ENCODE measurements at places on chromosomes 4 and X.

GRCh38 chr4:87392183-87392582 is 1.2 kb upstream of the HSD17B11 start:
- DNase-seq, result no peak

GRCh38 chr4:101977076-101977475 is 186.5 kb downstream of the BANK1 start:
- no peak for DNase-seq

DNA sequence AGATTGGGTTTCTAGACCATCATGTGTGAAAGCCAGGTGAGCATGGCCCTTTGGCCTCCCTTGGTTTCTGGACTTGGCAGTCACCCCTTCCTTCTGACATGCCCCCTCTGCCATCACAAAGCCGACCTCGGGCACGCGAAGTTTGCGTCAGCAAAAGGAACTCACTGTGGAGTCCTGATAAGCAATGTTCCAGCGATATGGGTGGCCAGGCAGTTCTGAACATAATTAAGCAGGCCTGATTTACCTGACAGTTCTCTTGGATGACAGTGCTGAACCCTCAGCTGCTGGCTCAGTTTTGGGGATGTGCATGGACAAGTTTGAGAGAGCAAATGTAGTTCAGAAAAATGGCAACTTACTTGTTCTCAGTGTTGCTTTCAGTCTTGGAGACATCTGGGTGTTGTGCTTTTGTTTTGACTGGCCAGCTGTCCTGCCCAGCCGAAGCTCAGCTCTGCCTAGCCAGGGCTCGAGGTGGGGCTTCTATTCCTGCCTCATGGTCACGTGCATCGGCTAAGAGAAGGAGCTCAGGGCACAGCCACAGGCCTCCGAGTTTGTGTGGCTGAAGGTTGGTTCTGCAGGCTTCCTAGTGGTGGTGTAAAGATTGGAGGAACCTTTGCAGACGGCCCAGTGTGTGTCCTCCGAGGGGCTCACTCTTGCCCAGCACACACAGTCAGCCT is 78.3 kb downstream of the CLDN34 start:
- no peak for DNase-seq

GRCh38 chr4:101471201-101471600 is 123.9 kb upstream of the PPP3CA start:
- DNase-seq, result no peak

DNA sequence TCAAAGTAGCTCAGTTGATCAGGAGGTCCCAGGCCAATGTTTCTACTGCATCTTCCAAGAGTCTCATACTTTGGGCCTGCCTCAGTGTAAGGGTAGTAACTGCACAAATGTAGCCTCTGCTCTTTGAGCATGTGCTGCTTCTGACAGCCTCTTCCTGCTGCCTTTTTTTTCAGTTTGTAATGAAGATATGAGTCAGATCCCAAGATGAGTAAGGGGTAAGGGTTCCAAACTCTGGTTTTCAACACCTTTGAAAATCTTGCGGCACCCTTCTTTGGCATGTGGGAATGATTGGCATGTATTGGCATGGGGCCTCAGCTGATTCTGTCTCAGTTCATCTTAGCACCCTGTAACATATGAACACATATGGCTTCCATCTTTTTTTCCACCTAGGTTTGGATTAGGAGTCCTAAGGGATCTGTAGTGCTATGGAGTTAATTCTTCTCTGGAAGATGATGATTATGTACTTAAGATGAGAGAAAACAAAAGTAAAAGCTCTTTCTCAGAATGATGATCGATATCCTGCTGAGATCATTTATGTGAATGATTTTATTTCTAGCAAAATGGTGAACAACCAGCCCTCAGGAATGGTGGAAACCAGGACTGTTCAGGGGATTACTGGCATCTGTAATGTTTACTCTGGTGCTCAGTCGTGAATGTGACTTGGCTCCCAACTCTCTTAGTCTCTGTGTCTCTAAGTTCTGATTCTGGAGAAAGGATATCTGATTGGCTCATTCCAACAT is 118.7 kb upstream of the PRPS2 start:
- DNase-seq, result no peak

DNA sequence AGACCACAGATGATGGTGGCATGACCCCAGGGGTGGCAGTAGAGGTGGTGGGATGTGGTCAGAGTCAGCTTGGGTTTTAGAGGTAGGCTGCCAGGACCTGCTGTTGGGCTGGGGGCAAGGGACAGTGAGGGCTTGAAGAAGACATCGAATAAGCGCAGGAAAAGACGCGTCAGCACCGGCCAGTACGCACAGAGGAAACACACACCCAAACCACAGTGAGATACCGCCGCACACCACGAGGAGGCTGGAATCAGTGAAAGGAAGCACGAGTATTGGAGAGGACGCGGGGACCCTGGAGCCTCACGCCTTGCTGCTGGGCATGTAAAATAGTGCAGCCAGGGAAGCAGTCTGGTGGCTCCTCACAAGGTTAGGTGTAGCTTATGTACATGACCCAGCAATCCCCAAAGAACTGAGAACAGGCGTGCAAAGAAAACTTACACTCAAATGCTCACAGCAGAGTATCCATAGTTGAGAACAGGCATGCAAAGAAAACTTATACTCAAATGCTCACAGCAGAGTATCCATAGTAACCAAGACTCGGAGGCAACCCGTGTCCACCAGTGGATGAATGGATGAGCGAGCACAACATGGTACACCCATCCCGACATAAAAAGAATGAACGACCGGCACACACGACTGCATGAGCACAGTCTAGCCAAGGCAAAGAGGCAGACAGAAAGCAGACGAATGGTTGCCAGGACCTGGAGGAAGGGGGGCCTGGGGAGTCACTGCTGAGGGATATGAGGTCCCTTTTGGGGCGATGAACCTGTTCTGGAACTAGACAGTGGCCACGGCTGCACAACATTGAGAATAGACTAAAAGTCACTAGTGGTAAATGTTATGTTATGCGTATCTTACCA is 13.3 kb downstream of the PDZD4 start:
- DNase-seq, result no peak

GRCh38 chrX:42531441-42531840 is 246.5 kb downstream of the PPP1R2C start:
- no peak for DNase-seq

DNA sequence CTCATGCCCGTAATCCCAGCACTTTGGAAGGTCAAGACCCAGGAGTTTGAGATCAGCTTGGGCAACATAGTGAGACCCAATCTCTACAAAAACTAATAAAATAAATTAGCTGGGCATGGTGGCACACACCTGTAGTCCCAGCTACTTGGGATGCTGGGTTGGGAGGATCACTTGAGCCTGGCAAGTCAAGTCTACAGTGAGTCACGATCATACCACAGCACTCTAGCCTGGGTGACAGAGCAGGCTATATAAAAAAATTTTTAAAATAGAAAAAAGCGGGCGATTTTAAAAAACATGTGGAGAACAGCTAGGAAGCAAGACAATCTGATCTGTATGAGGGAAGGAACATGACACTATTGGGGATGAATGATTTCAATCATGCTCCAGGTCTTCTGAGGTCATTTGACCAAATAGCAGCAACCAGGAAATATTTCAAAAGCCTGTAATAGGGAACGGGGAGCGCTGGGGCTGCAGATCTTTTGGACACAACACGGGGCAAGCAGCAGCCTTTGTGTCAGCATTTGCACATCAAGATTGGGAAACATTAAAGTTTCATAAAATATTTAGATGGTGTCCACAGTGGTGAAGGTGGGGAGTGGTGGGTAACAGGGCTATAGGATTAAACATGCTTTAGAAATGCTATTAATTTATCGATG is 48.3 kb upstream of the GUCY1A1 start:
- no peak for DNase-seq

DNA sequence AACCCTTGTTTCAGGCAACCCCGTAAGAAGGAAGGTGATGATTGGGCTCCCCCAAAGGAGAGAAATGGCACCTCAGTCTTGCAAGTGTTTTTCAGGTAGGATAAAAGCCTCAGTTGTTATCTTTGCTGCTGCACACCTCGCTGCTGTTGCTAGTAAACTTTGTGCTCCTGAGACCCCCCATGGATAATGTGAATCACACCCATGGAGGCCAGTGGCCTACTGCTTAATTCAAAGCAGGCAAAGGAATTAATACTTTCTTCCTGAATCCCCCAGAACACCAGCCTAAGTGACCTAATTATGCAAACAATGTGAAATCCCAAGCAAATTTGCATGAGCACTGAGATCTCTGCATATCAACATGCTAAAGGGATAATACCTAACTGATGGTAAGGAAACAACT is 337.5 kb downstream of the GRIA2 start:
- DNase-seq, result no peak

- no peak for DNase-seq
Observed at GRCh38 chr4:156420623-156421022, 467.0 kb upstream of the CTSO start.

GRCh38 chr4:123977641-123978081 is 581.1 kb downstream of the SPRY1 start:
- no peak for DNase-seq

DNA sequence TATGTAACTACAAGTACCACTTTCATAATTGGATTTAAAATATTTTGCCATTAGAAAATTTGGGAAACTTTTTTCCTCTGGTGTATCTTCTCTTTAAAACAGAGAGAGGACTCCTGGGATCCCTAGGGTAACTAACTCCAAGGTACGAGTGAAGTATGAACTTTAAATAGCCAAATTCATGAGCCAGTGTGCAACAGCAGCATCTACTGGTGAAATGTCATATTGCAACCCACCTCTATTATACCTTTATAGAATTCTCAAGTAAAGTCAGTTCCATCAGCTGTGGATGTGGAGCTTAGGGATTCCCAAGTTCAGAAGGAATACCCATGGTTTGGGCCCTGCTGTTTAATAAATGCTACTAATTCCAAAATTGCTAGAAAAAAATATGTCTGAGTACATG is 282.7 kb upstream of the TAPT1 start:
- no peak for DNase-seq

GRCh38 chrX:153878345-153878744 is 7.6 kb downstream of the L1CAM start:
- no peak for DNase-seq

- no peak for DNase-seq
Observed at GRCh38 chr4:10371869-10372471, 85.3 kb downstream of the ZNF518B start.

DNA sequence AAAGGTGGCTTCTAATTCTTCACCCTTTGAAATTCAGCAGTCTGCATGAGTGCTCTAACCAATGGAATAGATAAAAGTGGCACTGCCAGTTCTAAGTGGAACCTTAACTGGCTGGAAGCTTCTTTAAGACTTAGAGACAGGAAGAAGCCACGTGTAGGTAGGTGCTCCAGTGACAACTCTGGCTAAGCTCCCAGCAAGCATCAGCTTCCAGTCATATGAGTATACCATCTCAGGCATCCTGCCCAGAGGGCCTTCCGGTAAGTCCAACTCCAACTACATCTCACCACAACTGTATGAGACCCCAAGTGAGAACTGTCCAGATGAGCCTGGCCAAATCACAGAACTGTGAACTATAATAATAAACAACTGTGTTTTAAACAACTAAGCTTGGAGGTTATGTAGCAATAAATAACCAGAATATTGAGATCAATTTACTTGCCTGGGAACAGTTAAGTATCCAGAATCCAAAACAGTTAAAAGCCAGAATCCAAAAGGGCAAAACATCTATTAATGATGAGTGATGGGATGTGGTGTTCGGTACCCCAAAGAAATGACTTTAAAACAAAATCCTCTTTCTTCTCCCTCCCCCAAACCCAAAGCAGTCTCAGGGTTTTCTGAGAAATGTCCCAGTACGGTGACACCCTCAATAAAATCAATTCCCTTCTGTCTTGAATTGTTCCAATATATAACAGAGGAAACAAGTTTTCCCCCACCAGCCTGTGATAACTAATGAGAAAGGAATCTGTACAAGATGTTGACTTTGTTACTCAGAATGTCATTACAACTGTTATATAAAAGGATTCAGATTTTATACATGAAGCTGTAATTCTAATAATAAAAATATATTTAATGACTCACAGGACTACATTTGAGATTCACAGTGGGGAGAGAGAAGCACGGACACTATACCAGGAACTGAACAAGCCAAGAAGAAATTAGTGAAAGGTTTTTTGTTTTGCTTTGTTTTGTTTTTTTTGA is 4.2 kb downstream of the TSPAN5 start:
- no peak for DNase-seq

- DNase-seq, result no peak
Observed at GRCh38 chr4:177047070-177047850, 254.5 kb upstream of the VEGFC start.

GRCh38 chr4:74632634-74633033 is 161.7 kb downstream of the BTC start:
- no peak for DNase-seq

GRCh38 chr4:54659313-54659712 is 1.6 kb downstream of the KIT start:
- no peak for DNase-seq

GRCh38 chrX:144334577-144334976 is 450.7 kb downstream of the UBE2NL start:
- no peak for DNase-seq

GRCh38 chrX:19798423-19798822 is 89.0 kb downstream of the SH3KBP1 start:
- no peak for DNase-seq

GRCh38 chr4:184281231-184282139 is 63.8 kb upstream of the ENPP6 start:
- no peak for DNase-seq

DNA sequence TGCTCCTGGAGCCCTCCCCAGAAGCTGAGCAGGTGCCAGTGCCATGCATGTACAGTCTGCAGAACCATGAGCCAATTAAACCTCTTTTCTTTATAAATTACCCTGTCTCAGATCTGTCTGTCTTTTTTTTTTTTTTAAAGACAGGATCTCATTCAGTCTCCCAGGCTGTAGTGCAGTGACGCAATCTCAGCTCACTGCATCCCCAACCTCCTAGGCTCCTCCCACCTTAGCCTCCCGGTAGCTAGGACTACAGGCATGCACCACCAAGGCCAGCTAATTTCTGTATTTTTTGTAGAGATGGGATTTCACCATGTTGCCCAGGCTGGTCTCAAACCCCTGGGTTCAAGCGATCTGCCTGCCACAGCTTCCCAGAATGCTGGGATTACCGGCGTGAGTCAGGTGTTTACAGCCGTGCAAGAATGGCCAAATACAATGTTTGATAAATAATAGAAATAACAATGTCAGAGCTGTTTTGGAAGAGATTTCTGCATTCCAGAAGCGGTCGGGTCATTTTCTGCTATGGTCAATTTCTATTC is 68.8 kb downstream of the SLC2A9 start:
- DNase-seq, result no peak

DNA sequence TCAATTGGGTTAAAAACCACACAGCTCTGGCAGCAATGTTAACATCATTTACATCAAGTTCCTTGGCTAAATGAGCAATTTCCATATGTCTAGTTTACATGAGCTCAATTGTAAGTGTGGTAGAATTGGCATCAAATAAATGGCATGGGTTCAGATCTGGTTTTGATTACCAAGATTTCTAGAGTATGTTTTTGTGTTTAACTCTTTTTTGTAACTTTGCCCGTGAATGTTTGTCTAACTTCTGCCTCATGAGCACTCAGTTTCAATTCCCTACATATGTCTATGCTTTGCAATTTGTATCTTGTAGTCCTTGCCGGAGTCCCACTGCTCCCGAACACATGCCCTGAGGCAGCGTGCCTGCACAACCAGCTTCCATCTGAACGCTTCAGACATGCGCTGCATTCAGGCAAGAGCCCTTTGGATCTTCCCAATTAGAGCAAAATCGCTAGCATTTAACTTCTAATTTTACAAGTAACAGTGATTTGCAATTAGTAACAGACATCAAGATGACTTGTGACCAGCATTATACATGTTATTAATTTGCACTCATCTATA is 644.4 kb downstream of the TRIML1 start:
- no peak for DNase-seq

- DNase-seq, result no peak
Observed at GRCh38 chr4:8472689-8473197, 32.2 kb downstream of the TRMT44 start.
